Iris pigment epithelial cell (primary cell): ENCODE measurements at places on chromosomes 2 and 18.

GRCh38 chr2:108971661-108972566 lies 17.1 kb downstream of the EDAR start:
- DNase-seq: no peak

GRCh38 chr18:33844232-33844631 lies 266.2 kb downstream of the ASXL3 start:
- DNase-seq: peak; percentile 4

GRCh38 chr2:173793709-173794565 lies 171.2 kb downstream of the SP3 start:
- DNase-seq: no peak

- DNase-seq: peak; percentile 97
Measured at GRCh38 chr18:3623769-3624545, 174.0 kb downstream of the TGIF1 start.

DNA sequence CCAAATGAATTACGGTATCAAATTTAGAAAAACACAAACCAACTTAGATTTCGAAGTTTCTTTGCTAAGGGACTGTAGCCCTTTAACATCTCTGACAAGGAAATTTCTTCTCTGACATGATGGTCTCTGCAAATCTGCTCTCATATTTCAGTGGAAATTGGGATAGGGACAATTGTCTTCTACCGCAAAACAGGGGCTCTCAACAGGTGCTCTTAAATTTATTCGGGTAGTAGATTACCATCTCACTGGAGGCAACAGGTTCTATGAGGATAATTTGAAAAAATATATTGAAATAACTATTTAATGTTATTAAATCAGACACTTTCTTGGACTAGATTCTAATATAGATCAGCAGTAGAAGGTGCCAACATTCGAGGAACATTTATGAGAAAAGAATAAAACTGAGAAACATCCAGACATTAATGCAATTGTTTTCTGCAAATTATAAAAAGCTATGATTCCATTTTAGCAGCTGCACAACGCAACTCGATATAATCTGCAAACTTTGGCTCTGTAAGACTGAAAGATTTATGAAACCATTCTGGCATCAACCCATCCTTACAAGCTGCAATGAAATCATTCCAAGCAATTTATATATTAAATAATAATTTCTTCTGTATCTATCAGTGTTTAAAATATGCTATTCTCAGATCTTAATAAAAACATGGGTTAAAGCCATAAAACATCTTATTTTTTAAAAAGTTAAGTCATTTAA lies 10.0 kb upstream of the BCL2 start:
- DNase-seq: no peak

DNA sequence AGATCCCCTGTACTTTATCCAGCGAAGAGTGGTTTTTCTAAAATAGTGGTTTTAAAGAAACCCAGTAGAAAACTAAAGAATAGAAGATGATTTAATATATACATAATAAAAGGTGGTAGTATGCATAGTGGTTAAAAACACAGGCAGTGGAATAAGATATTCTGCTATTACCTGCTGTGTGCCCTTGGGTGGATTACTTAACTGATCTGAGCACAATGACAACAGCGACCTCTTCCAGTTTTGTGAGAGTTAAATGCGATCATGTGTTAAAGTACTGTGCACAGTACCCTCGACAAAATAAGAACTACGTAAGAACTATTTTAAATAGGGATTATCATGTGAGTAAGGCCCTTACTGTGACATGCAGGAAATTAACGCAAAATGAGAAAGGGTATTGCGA lies 30.0 kb upstream of the CHMP1B start:
- DNase-seq: no peak

DNA sequence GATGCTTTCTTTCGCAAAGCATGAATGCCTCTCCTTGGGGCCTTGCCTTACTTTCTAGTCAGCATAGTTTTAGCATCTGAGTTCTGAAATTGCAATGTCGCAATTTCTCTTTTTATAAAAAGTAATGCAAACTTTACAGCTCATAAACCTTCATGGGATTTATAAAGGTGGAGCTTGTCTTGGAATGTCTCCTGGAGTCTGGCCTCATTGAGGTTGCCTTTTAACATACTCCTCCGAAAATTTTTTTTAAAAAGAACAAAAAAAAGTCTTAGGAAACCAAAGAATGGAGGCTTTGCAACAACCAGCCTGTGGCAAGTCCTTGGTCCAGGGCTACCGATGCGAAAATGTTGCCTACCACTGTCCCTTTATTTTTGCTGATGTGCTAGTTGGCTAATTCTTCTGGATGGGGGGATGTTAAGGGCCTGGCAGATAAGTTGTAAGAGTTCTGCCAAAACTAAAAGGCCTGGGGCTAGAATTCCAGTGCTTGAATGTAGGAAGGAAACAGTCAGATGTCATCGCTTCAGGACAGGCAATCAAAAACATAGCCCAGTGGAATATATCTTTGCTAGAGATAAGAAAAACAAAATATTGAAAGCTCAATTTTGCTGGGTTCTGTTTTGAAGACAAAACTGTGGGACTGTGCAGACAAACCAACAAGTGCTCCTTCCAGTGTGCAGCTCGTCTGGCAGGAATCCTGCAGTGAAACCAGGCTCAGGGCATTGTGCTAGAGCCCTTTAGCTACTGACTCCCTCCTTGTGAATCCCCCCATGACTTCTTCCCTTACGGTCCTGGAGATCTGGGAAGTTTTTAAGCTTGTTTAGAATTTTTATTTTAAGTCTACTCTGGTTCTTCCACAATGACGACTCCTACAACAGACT lies 213.0 kb downstream of the PIEZO2 start:
- peak; percentile 10 for DNase-seq

GRCh38 chr2:220876080-220876824 lies 695.9 kb downstream of the EPHA4 start:
- no peak for DNase-seq

DNA sequence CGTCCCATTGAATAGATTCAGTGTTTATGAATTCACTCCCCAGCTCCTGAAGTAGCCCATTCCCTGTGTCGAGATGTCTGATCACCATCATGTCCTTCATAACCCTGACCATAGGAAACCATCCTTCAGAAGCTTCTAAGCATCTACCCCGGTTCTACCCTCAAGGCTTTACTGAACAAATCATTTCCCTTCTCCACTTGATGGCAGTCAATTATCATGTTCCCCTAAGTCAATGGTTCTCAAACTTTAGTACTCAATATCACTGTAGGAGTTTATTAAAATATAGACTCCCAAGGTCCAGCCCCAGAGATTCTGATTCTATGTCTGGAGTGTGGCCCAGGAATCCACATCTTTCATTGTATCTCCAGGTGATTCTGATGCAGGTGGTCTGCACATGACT lies 228.4 kb upstream of the SP5 start:
- no peak for DNase-seq

DNA sequence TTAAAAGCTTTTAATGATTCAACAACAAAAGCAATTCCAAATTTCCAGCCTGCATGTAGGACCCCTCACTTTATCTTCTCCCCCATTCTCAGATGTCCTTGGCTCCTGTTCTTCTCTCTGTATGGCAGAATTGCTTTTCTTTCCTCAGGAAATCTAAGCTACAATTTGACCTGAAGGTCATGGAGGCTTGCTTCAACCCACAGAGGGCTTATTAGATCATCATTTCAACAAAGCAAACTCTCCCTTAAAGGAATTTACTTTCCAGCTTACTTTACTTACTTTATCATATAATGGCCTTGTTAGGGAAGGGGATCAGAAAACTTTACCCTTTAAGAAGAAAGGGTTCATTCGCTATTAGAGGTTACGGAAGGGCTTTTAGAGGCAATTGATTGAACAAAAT lies 211.5 kb downstream of the RAD51AP2 start:
- DNase-seq: peak; percentile 67

DNA sequence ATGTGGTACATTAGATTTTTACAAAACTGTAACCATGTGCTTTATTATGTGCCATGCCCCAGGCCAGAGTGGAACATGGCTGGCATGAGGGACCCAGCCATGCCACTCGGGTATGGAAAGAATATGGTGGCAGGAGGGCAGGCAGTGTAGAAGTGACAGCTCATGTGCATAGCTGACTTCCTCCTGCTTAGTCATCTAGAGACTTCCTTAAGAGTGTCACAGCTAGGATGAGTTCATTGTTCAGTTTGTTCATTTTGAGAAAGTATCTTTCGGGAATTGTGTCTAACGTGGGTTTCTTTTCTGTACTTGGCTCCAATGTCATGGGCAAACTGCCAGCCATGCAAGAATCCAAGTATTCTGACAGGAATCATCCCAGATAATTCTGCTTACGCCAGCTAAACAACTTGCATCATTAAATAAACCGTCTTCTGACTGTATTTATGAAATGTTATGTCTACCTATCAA lies 94.3 kb upstream of the ITGB6 start:
- peak; percentile 84 for DNase-seq

- DNase-seq: no peak
Measured at GRCh38 chr2:37554155-37554510, 117.3 kb downstream of the CDC42EP3 start.

GRCh38 chr18:54100920-54101470 lies 123.5 kb downstream of the MBD2 start:
- peak; percentile 14 for DNase-seq

- DNase-seq: no peak
Measured at GRCh38 chr2:238484522-238485452, 58.1 kb downstream of the ASB1 start.

DNA sequence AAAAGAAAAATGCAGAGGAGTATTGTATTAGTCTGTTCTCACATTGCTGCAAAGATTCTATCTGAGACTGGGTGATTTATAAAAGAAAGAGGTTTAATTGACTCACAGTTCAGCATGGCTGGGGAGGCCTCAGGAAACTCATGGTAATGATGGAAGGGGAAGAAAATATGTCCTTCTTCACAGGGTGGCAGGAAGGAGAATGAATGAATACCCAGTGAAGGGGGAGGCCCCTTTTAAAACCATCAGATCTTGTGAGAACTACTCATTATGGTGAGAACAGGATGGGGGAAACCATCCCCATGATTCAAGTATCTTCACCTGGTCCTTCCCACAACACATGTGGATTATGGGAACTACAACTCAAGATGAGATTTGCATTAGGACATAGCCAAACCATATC lies 9.1 kb upstream of the PLCL1 start:
- DNase-seq: no peak
